Caki2 (cell line): ENCODE measurements at places on chromosomes 7 and 10. TPM values are rescaled to one million over a fixed set of nuclear protein-coding genes. Genes with fewer than 3 reads are reported as not detected.

EPO gene
- total RNA-seq, result not detected in 2 replicates

DRGX gene
- total RNA-seq, result not detected in 2 replicates

FAM221A gene
- total RNA-seq, result 4.1 TPM in 1 of 2 replicates, not detected in the other

ACTL6B gene
- not detected in 2 replicates for total RNA-seq

RAPGEF5 gene
- 7.9 and 10.2 TPM in 2 replicates for total RNA-seq

SLC18A3 gene
- not detected in 2 replicates for total RNA-seq
